Effector memory CD8-positive, alpha-beta T cell (primary cell): ENCODE measurements at places on chromosomes 3 and 15.

DNA sequence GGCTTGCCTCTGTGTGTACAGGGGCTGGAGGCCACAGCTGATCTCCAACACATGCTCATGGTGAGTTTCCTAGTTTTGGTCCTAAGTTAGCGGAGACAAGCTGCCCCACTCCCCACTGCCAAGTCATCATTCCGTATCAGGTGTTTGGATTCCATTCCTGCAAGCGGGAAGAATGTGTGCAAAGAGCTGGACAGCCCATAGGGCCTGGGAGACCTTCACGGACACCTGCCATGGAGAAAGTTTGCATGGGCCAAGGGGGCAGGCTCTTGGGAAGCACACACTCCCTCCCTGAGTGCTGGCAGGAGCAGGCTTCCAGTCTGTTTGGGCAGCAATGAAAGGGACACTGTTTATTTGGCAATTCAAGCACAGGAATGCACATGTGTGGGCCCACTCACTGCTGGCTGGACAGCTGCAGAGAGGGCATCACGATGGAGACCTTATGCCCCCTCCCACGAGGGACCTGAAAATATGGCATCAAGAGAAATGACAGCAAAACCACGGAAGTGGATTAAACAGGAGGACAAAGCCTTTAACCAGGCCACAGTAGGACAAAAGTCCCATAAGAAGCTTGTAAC lies 149.7 kb downstream of the KLF13 start:
- no peak overlapping the region for H3K4me3 ChIP-seq
- no peak for DNase-seq
- peak overlapping the region; percentile 95 for H3K27ac ChIP-seq
- peaks cover 9% of the 10 kb centered on the region for H3K36me3 ChIP-seq

- no peak overlapping the region for H3K4me3 ChIP-seq
- H3K27ac ChIP-seq, result no peak overlapping the region
- H3K36me3 ChIP-seq, result no peaks in the 10 kb centered on the region
Measured at GRCh38 chr3:105495021-105495420, 128.3 kb downstream of the ALCAM start.

DNA sequence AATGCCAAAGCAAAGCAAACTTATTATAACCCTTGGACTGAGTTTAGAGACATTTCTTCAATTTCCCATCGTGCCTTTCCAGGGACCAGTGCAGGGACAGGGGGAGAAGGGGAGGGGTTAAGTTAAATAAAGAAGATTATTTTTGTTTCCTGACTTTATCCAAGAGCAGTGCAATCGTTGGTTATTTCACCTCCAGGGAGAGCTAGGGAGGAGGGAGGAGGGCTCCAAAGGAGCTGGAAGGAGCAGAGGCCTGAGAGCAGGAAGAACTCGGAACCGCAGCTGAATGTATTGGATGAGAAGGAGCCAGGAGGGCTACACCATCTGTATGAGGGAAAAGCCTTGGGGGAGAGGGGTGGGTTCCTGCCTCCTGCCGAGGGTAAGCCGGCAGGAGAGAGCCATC lies 20.7 kb downstream of the HAPLN3 start:
- peaks cover 24% of the 10 kb centered on the region for H3K27me3 ChIP-seq
- H3K27ac ChIP-seq, result peak overlapping the region; percentile 23
- no peaks in the 10 kb centered on the region for H3K4me1 ChIP-seq
- H3K4me3 ChIP-seq, result no peak overlapping the region

GRCh38 chr3:97089621-97090020 lies 275.2 kb downstream of the EPHA6 start:
- no peak for DNase-seq
- H3K27ac ChIP-seq, result no peak overlapping the region
- H3K4me3 ChIP-seq, result no peak overlapping the region
- H3K27me3 ChIP-seq, result no peaks in the 10 kb centered on the region
- H3K36me3 ChIP-seq, result no peaks in the 10 kb centered on the region

- no peak overlapping the region for H3K27ac ChIP-seq
- no peak for DNase-seq
- H3K27me3 ChIP-seq, result peaks cover 8% of the 10 kb centered on the region
- H3K4me1 ChIP-seq, result no peaks in the 10 kb centered on the region
- no peaks in the 10 kb centered on the region for H3K36me3 ChIP-seq
Measured at GRCh38 chr3:46672349-46672695, 21.2 kb downstream of the ALS2CL start.

DNA sequence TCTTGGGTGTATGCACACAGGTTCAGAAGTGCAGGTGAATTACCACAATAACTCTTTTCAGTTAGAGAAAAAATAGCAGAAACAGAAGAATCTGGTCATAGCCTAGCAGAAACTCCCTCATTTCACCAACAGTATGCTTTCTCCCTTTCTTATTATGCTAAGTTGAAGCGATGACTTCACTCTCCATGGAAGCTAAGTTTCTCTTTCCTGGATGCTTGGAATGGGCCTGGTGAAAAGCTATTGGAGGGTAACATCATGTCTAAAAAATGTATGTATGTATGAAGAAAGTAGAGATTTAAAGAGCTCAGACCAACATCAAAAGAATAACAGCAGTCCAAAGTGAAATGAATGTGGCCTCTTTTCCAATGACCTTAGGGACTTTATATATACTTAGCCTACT lies 145.5 kb downstream of the TIGIT start:
- H3K4me1 ChIP-seq, result peaks cover 9% of the 10 kb centered on the region
- no peak overlapping the region for H3K27ac ChIP-seq
- DNase-seq, result no peak
- H3K36me3 ChIP-seq, result no peaks in the 10 kb centered on the region
- no peaks in the 10 kb centered on the region for H3K27me3 ChIP-seq

DNA sequence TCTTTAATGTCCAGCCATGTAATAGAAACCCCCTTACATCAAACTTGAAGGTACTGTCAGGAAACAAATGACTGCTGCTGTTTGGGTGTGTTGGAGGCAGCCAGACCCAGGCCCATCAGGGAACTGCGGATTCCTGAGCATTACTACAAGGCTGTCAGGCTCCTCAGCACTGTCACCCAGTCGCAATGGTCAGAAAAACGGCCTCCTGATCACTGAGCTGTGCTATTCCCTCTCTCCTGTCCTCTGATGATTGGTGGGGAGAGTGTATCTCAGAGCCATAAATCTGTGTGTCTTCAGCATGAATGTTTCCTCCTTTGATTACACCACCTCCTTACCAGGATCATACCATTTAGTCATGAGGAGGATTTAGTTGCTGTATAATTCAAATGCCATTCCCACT lies 135.2 kb upstream of the GADL1 start:
- H3K4me3 ChIP-seq, result no peak overlapping the region
- no peaks in the 10 kb centered on the region for H3K4me1 ChIP-seq
- DNase-seq, result no peak
- H3K27me3 ChIP-seq, result no peaks in the 10 kb centered on the region
- no peak overlapping the region for H3K27ac ChIP-seq

- H3K4me3 ChIP-seq, result no peak overlapping the region
- no peaks in the 10 kb centered on the region for H3K4me1 ChIP-seq
- no peaks in the 10 kb centered on the region for H3K36me3 ChIP-seq
- no peak overlapping the region for H3K27ac ChIP-seq
- no peak for DNase-seq
Measured at GRCh38 chr15:44009038-44009437, 182.2 kb downstream of the WDR76 start.

GRCh38 chr3:152148579-152148978 lies 120.2 kb upstream of the MBNL1 start:
- H3K4me3 ChIP-seq, result no peak overlapping the region
- no peak overlapping the region for H3K27ac ChIP-seq
- H3K27me3 ChIP-seq, result no peaks in the 10 kb centered on the region
- H3K36me3 ChIP-seq, result no peaks in the 10 kb centered on the region
- DNase-seq, result no peak
- H3K4me1 ChIP-seq, result no peaks in the 10 kb centered on the region
